ENCODE measurements at places on chromosomes 5 and 9.

DNA sequence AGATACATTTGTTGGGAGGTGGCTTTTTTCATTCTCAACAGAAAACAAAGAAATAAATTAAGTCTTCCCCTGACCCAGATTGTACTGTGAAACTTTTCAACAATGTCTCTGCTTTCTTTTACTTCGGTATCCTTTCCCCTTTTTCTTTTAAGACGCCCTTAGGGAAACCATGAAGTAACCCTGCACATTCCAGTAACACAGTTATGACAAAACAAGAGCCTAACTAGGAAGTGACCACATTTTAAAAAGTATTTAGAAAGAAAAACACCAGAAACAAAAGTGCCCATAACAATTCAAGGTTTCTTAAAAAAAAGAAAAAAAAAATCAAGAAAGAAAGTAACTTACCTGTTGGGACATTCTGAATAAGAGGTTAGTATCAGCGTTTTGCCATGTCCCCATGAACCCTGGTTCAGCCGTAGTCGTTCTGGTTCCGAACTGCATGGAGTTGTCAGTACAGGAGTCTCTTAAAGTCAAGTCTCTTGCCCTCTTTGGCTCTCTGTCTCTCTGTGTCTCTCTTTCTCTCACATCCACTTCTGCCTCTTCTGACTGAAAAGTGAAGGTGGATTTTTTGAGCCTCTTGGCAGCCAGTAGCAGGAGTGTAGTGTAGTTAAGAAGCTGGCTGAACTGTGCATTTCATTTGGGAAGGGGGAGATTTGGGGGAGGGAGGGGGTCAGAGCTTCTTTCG lies 142.9 kb downstream of the BNC2 start:
- no peak for DNase-seq

DNA sequence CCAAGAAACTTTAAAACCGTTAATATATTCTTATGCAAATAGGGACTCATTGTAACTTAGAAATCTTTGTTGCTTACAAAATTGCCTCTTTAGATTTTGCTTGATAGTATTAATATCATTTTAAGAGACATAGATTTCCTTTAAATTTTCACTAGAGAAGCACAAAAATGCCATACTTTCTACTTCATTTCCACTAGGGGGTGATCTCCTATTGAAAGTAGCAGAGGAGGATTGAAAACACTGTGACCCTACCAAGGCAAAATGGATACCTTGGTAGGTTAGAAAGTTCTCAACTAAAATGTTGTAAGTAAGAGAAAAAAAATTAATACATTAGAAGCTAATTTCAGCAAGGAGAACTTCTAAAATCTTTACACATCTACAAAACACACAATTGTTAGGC lies 204.9 kb downstream of the CHSY3 start:
- peak; percentile 6 for DNase-seq

DNA sequence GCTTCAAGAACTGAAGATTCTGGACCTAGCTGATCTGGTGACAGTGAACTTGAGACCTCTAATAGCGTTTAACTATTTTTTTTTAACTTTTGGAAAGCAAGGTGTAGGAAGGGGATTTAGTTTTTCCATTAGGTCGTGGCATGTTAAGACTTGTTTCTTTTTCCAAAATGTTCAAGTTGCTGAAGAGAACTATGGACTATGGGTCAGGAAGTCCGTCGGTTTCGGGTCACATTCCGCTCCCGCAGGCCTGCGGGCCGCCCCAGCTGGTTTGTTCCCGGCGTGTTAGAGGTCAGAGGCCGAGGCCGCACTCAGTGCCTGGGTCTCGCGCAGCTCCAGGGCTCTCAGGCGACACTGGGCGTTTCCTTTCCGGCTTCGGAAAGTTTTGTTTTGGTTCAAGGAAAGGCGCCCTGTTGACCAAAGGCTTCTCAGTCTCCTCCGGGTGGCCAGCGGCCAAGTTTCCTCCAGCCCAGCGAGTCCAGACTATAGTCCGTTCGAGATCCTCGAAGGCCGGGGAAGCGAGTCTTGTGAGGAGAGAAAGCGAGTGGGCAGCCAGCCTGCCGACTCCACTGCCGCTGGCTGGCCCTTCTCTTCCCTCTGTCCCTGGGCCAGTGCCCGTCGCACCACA lies 586 bp upstream of the FCHO2 start:
- no peak for DNase-seq

DNA sequence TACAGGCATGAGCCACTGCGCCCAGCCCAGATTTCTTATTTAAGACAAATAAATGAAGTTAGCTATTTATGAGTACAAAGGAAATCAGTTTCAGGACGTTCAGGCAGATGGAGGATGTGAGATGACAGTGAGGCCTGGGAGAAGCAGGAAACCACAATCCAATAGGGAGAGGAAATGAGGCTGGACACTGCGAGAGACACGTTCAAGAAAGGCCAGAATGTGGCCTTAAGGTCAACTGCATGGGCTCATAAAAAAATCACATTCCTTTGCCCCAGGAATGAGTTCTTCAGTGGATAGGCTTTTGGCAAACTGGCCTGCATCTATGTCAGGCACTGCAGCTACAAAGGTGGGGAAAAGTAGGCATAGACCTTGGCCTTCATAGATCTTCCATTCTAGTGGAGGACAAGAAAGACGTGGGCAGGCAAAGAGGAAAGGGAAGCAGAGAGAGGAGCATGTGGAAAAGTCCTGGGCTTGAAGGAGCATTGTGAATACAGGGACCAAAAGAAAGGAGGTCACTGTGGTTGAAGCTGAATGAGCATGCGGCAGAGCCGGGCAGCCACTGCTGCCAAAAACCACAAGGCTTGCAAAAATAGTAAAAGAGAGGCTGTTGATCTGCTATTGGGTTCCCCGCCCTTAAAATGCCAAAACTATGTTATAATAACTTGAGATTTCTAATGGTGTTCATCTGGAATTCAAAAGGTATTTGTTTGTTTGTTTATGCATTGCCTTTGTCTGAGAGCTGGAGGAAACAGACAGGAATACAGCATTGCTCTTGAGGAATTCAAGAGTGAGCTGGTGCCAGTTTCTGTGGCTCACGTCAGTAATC lies 133.0 kb downstream of the GNA14 start:
- DNase-seq: peak; percentile 60

DNA sequence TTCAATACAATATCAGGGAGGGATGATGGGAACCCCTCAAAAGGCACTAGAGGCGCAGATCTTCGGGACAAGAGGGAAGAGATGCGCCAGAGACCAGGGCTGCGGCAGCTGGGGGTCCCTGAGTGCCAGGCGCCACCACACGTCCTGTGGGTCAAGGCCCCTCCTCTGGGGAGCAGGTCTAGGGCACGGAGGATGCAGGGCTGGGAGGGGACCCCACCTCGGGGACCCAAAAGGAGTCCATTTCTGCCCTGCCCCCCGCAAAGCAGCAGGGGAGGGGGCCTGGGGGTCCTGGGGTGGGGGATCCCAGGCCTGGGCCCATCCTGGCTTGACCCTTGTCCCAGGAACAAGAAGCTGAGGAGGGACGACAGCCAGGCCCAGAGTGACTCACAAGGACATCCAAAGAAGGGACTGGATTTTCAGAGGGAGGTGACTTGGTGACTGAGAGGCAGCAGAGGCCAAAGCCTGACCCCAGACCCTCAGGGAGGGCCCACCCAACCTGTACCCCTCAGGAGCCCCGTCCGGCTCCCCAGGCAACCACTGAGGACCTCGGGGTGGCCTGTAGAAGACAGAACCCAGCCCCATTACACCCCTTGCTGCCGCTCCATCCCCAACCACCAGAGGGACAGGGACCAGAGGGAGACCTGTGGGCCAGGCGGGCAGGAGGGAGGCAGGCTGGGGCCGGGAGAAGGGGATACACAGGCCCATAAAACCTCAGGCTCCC lies 54.2 kb downstream of the LRSAM1 start:
- no peak for DNase-seq

DNA sequence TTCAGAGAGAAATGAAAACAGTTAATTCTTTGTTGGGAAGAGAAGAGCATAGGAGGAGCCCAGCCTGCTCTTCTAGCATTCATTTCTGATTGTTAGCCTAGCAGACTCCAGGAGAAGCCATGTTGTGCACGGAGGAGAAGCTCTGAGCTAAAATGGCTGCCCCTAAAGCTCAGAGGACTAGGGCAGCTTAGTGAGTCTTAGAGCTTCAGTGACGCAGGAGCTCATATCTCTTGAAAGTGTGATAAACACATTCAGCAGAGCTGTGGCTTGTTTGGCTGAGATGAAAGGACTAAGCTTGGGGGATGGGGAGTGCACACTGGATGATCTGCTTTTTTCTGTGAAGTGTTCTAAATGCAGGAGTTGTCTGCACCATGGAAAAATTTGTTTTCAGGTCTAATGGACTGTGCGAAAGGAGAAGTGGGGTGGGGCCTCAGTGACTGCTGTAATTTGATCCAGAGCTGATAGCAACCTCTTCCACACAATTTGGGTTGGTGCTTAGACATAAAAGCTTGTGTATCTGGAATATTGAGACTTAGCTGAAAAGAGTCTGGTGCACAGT lies 58.5 kb downstream of the ZNF462 start:
- DNase-seq: peak; percentile 64

- DNase-seq: no peak
Measured at GRCh38 chr9:128635266-128636023, 21.2 kb downstream of the DYNC2I2 start.

DNA sequence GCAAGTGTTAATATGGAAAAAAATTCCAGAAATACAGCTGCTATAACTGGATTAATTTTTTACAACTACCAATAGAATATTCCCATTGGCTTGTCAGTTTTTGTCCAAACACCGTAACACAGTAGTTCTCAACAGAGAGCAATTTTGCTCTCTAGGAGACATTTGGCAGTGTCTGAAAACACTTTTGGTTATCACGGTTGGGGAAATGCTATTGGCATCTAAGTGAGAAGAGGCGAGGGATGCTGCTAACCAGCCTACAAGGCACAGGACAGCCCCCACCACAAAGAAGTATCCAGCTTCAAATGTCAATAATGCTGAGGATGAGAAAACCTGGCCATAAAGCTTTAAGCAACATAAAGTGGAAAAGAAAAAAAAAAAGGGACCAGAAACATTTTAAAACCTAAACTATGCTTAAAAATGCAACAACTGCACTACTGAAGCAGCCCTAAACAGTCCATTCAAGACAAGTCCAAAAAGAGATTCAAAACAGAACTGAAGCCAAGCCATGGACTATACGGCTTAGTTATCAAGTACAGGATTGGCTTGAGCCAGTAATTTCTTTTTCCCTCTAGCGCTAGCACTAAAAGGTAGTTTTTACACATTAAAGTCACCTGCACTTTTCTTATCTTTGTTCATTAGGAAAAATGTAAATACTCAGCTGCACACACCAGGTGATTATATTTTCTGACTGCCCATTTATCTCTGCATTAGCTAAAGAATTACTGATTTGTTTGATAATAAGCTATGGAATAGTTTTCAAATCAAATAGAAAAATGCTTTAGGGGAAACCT lies 83.9 kb downstream of the NR3C1 start:
- DNase-seq: no peak

- DNase-seq: no peak
Measured at GRCh38 chr9:21432672-21433425, 7.4 kb upstream of the IFNA1 start.

- no peak for DNase-seq
Measured at GRCh38 chr9:121218357-121219027, 16.8 kb upstream of the RAB14 start.

GRCh38 chr5:62460578-62460983 lies 48.0 kb downstream of the IPO11 start:
- peak; percentile 61 for DNase-seq

- DNase-seq: no peak
Measured at GRCh38 chr9:107175041-107175440, 108.0 kb upstream of the RAD23B start.

GRCh38 chr9:131856105-131856504 lies 116.2 kb upstream of the RAPGEF1 start:
- no peak for DNase-seq

GRCh38 chr9:32424616-32425015 lies 40.2 kb downstream of the ACO1 start:
- DNase-seq: no peak

GRCh38 chr9:129944506-129945116 lies 98.4 kb downstream of the FNBP1 start:
- DNase-seq: no peak

GRCh38 chr9:112380825-112381221 lies 915 bp downstream of the HSDL2 start:
- DNase-seq: no peak
